ENCODE measurements at places on chromosomes 2 and 18.
A peak's percentile ranks its signal among the peaks of the same experiment; 100 is the strongest.

DNA sequence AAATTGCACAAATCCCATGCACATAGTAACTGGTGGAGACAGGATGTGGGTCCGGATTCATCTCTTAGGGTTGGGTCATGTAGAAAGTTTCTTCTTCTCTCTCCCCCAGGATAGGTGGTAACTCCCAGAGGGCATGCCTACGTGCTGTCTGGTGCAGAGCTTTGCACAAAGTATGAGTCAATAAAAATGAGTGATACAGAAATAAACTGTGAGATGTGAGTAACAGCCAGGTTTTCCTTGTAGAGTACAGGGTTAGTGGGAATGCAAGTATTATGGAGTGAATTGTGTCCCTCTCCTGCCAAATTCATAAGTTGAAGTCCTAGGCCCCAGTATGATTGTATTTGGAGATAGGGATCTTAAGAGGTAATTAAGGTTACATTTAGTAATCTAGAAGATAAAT lies 289.4 kb downstream of the ALK start:
- no peak for DNase-seq

- no peak for DNase-seq
Measured at GRCh38 chr2:239165206-239165831, 235.5 kb downstream of the HDAC4 start.

DNA sequence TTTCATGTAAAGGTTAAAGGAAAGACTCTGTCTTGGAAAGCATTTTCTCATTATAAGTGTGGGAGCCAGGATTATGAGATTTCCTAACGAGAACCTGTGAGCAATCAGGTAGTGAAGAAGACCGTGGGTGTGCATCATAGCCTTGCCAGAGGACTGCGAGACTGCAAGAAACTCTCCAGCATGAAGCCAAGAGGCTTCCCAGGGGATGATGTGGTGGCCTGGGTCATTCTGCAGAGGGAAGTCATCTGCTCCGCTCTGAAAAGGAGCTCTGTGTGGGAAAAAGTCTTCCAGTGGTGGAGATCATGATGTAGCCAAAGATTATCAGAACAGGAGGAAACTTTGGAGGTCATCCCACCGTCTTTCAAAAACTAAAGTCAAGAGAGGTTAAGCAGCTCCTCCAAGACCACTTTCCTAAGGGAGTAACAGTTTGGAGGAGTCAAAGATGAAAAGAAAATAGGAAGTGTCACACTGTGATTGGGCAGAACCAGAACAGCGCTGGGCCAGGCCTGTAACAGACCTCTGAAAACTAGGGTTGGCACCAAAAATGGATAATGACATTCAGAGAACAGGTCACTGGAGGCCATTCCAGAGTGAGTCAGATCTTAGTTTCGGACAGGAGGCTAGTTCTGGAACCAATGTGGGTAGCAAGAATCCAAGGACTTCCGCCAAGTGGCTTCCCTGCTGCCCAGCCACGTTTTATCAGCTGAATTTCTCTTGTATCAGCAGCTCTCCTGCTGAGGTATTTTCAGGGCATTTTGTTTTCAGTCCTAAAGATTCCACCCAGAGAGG lies 113.0 kb downstream of the LRATD1 start:
- DNase-seq, result no peak

DNA sequence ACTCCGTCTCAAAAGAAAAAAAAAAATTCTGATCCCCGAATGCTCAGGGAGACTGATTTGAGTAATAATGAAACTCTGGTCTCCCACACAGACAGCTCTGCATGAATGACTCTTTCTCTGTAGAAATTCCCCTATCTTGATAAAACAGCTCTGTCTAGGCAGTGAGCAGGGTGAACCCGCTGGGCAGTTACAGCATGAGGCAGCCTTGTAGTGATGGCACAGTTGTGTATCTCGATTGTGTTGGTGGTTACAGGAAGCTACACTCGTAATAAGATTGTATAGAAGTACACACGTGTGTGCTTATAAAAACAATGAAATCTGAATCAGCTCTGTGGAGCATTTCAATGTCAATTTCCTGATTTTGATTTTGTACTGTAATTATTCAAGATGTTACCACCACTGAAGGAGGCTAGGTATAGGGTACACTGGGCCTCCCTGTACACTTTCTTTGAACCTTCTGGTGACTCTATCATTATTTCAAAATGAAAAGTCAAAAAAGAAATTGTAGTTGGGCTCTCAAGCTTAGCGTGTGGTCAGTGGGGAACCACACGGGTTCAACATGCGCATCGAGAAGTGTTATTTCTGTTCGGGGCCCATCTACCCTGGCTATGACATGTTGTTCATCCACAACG lies 34.9 kb upstream of the ATP8B1 start:
- DNase-seq, result no peak

DNA sequence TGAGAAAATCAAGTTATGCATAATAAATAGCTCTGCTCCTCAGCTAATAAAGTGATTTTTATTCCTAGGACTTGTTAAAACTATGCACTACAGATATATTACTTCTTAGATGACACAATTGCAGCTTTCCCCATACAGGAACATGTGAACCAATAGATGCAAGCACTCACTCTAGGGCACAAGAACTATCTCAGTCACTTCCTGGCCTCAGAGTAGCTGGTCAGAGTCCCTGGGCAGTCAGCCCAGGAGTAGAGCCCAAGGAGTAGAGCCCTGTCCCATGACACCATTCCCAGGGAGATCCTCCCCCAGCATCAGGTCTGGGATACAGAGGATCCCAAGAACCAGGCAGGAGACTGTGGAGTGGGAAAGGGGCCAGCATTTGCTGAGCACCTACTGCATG lies 2.7 kb downstream of the TNS1 start:
- no peak for DNase-seq

DNA sequence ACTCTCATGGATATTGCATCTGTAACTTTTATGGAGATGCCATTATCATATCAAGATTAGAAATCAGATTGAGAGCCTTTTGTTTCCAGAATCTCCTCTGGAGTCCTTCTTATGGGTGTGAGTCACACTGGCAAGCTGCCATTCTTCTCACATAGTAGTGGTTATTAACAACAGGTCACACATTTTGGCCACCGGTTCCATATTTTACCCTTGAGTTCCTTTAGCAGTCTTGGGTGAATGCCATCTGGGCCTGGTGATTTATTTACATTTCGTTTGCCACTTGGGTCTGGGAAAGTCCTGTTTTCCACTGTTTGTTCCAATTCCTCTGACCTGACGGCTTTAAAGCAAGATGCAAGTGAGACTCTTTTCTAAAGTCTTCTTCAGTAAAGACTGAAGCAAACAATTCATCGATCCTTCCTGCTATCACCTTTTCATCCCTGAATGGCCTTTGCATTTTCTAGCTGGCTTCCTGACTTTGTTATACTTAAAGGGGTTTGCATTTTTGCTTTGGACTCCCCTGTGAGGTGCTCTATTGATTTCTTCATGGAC lies 80.5 kb upstream of the CAVIN2 start:
- DNase-seq, result no peak

DNA sequence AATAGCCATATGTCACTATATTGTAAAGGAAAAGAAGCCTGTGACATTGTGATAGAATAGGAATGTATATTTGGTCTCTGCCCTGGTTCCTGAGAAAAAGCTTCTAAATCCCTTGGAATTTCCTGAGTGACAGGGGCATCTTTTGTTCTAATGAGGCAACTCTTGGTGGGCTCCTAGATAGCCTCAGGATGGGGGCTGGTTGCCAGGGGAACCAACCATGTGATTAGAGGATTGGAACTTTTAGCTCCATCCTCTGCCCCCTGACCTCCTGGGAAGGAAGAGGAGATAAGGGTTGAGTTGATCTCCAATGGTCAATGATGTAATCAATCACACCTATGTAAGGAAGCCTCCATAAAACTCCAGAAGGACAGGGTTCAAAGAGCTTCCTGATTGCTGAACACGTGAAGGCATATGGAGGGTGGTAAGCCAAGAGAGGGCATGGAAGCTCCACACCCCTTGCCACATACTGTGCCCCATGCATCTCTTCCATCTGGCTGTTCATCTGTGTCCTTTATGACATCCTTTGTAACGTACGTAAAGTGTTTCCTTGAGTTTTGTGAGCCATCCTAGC lies 2.9 kb upstream of the ME2 start:
- no peak for DNase-seq

DNA sequence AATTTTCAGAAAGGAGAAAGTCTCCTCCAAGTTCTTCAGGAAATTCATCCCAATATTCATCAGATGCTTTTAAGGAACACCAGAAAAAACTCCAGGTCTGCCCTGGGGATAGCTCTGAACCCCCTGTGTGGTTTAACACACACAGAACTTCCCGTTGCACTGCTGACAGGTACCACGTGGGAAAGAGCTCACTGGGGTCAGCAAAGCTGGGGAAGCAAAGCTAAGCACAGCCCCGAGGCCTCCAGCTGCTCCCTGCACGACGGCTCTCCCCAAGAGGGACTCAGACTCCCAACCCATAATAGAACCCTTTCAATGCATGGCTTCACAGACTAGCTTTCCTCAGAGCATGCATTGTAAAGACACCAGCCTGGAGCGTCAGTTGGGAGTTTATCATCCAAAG lies 28.0 kb downstream of the ADI1 start:
- no peak for DNase-seq

GRCh38 chr2:68709421-68709911 lies 25.1 kb upstream of the ARHGAP25 start:
- DNase-seq, result peak; percentile 3

DNA sequence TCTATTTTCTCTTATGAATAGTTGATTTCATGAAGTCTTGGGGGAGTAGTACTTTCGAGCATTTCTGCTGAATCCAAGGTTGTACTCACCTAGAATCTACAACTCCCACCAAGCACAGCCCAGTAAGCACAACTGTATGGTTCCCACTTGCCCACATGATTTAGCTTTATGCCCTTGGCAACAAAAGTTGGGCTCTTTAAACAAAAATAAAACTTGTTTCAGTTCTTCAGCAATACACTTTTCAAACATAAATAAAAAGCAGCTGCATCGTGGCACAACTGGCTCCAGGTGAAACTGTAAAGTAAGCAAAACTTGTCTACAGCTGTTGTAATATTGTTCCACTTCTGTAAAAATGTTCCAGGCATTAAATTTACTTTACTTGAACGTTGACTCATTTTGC lies 99.8 kb upstream of the FSIP2 start:
- no peak for DNase-seq
